ENCODE measurements at places on chromosomes 1 and 21.

DNA sequence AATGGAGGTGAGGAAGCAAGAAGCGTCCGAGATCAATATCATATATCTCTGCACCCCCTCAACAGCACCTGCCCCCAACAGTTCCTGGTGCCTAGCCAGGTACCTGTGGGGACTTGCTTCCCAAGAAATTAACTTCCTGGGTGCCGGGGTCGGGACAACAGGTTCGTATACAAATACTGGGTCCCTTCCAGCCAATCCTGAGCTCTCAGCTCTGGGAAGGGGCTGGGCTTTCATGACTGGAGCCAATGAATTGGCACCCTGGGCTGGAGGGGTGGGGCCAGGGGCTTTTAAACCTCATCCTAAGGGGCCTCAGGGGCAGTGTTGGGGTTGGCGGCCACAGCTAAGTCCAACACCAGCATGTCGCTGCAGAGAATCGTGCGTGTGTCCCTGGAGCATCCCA lies at the start of gene PADI3:
Gene PADI3, plus strand, starts transcription at position 318 of the 400 bp plus-strand sequence. Its CDS starts 40 bp downstream, at position 358.
- no peak for DNase-seq

DNA sequence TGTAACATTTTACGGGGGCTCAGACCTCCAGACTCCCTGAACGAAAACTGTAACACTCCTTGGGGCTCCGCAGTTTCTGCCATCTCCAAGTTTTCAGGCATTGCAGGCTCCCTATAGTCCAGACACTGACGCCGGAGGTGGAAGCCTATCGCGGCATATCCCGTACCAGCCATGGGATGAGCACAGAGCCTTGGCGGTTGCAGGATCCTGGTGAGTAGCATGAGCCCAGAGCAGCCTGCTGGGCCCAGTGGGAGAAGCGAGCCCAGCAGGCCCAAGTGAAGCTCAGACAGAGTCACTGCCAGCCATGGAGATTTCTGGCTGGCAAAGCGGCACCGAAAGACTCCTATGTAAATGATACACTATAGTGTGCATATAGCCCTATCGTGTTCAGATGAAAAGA lies 446.8 kb downstream of the COL11A1 start:
- DNase-seq, result no peak

GRCh38 chr1:150578272-150579109 lies 919 bp downstream of the MCL1 start:
- DNase-seq, result peak; percentile 45

DNA sequence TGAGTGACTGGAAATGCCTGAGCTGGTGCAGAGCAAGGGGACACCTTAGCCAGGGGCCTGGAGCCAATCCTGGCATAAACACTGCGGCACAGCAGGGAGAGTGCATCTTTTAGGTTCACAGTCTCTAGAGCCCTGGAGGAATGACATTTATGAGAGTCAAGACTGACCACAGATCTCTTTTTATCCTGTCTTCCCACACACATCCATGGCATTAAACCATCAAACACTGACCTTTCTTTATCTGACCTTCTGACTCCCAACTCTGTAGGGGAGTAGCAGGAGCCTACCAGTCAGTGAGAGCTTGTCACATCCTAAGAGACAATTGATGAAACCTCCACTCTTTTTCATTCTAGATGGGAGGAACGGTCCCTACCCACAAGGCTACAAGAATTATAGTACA lies 7.9 kb downstream of the CD34 start:
- DNase-seq, result no peak

DNA sequence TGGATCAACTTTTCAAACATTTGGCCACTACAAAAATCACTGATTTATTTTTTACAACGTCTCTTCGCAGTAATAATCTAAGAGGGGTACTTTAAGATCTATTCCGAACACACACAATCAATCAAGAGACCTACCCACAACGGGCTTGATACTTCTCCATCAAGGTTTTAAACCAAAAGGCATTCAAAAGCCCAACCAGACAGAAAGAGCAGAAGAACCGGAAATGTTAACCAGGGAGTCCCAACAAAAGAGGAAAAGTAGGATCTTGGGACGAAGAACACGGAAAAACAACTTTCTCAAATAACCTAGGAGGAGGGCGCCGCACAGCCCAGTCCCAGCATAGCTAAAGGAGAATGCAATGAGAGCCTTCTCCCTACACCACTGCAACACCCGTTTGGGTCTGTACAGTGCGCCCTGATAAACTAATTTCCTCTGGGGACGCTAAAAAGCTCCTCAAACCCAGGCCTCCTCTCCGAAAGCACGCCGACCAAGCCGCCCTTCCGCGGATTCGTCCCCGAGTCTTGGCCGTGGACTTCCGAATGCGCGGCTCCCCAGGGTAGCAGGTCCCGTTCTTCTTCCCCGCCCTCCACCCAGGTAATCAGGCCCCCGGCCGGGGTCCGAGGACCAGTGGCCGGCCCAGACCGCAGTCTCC lies 623 bp downstream of the RPL22 start:
- DNase-seq, result no peak

DNA sequence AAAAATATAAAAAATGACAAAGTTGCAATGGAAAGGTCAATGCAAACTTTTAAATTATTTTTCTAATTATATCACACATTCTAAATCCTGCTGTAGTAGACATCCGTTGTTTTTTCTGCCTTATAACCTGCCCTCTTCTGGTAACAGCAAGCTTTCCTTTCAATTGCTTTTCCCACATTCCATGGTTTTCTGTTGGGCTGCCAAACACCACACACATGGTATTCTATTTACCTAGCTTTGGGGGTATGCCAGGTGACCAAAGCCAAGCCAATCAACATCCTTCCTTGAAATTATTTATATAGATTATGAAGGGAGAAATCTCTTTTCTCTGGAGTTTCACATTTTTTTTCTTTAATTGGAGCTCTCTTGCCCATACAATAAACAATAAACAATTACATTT lies 3.4 kb upstream of the LAMC1 start:
- no peak for DNase-seq

GRCh38 chr21:44670642-44671432 lies 4.1 kb upstream of the KRTAP12-2 start:
- no peak for DNase-seq

Data from PC-9 (cell line).